Vagina (tissue), 2 donors: ENCODE measurements at places on chromosomes 6 and 20.

GRCh38 chr20:9407805-9408421 lies 106.5 kb upstream of the LAMP5 start:
- no peaks in the 10 kb centered on the region for H3K27me3 ChIP-seq
- no peak overlapping the region for H3K27ac ChIP-seq
- no peak for DNase-seq
- no peaks in the 10 kb centered on the region for H3K36me3 ChIP-seq
- H3K4me1 ChIP-seq: no peaks in the 10 kb centered on the region

GRCh38 chr20:42095221-42095620 lies 477.0 kb upstream of the CHD6 start:
- no peak for DNase-seq
- no peak overlapping the region for H3K4me3 ChIP-seq
- no peaks in the 10 kb centered on the region for H3K27me3 ChIP-seq
- no peaks in the 10 kb centered on the region for H3K36me3 ChIP-seq

DNA sequence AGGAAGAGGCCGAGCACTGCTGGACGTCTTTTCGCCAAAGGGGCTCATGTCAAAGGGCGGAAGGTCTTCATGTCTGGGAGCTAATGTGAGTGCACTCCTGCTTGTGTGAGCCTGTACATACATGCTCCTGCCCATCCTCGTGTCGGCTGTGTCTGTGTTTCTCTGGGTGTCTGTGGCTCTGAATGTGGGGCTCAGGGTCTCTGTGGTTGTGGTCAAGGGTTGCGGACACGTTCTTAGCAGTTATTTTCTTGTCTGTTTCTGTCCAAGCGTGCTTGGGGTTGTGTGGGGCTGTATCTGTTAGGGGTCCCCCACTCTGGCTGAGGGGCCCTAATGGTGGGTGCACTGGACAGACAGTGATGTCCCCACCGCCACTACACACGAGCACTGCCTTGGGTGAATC lies 2.9 kb downstream of the AVP start:
- H3K36me3 ChIP-seq: no peaks in the 10 kb centered on the region
- no peak overlapping the region for H3K27ac ChIP-seq
- no peak overlapping the region for H3K4me3 ChIP-seq
- H3K4me1 ChIP-seq: peaks cover 25% of the 10 kb centered on the region

- peaks cover 18% of the 10 kb centered on the region for H3K4me1 ChIP-seq
- no peaks in the 10 kb centered on the region for H3K27me3 ChIP-seq
- H3K27ac ChIP-seq: peak overlapping the region; percentile 95
- no peak for DNase-seq
Measured at GRCh38 chr6:7108196-7108963, 619 bp downstream of the RREB1 start.

GRCh38 chr20:4101910-4102309 lies 86.6 kb upstream of the RNF24 start:
- no peak overlapping the region for H3K27ac ChIP-seq
- DNase-seq: no peak
- H3K4me3 ChIP-seq: no peak overlapping the region
- no peaks in the 10 kb centered on the region for H3K27me3 ChIP-seq
- no peaks in the 10 kb centered on the region for H3K36me3 ChIP-seq

DNA sequence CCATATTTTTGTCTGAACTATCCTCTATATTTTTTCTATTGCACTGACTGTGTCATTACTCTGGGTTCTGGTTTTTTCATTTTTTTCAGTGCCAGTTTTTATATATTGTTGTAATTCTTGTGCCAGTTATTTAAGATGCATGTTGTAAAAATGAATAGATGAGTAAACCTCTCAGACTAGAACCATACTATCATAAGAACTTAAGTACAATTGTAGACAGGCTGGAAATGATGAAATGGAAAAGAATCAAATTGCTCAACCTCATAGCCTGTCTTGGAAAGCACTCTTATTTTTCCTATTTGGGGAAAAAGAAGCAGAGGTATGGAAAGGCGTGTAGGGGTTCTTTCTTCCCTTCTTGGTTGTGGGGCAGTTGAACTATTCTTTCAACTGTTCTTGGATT lies 30.2 kb downstream of the PANK2 start:
- no peaks in the 10 kb centered on the region for H3K27me3 ChIP-seq
- H3K27ac ChIP-seq: no peak overlapping the region
- H3K4me3 ChIP-seq: no peak overlapping the region
- peaks cover 11% of the 10 kb centered on the region for H3K4me1 ChIP-seq
- H3K36me3 ChIP-seq: peaks cover 57% of the 10 kb centered on the region

DNA sequence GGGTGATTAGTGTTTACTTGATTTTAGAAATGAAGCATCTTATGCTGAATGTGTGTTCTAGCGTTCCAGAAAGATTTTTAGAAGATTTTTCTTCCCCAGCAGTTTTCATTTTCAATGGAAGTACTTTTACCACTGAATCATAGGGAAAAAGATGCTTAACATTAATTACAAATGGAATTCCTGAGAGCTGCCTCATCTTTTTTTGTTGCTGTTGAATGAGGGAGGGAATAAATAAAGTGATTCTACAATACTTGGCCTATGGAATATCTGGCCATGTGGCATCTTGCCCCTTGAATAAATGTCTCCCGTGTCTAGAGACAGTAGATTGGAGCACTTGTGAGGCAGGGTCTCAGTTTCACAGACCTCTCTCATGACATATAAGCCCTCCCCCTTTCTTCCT lies 44.1 kb upstream of the SLC22A1 start:
- peaks cover 77% of the 10 kb centered on the region for H3K36me3 ChIP-seq
- H3K27me3 ChIP-seq: no peaks in the 10 kb centered on the region
- no peak overlapping the region for H3K27ac ChIP-seq
- DNase-seq: no peak
- no peaks in the 10 kb centered on the region for H3K4me1 ChIP-seq
- no peak overlapping the region for H3K4me3 ChIP-seq

DNA sequence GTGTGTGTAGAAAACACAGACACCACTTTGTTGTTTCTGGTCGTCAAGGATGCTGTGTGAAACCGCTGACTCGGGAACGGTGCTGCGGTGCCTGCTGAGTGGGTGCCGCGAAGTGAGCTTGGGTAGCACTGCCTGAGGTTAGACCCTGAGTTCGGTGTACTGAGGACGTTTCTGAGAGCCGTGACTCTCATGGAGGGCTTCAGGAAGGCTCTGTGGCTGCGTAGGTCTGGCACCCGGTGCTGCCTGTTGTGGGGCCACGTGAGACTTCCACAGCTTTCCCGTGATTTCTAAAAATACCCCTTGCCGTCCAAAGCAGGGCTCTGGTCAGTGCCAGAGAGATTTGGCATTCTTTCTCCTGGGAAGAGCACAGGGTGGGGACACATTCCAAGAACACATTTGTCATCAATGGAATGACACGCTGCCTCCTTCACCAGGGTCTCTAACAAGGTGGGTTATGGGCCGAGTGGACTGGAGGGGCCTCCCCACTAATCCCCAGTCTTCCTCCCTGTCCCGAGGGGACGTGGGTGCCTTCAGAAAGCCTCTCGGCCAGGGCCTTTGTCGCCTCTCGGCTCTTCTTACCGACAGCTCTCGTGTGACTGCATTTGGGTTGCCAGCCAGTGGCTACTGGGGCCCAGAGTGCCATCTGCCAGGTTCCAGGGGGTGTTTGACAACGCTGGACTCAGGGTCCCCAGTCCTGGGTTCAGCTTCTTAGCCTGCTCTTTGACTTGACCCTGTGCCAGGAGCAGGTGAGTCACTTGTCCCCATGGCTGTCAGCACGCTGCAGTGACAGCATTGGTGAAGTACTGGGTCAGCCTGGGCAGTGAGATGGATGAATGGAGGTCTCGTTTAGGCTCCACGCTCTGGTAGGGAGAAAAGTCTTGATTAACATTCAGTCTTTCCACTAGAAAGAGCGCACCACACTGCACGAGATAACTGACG lies 62.2 kb downstream of the SYNJ2 start:
- peaks cover 45% of the 10 kb centered on the region for H3K4me1 ChIP-seq
- peak overlapping the region; percentile 59 for H3K27ac ChIP-seq
- no peaks in the 10 kb centered on the region for H3K36me3 ChIP-seq
- no peak overlapping the region for H3K4me3 ChIP-seq

- no peak overlapping the region for H3K27ac ChIP-seq
- H3K27me3 ChIP-seq: no peaks in the 10 kb centered on the region
- H3K4me1 ChIP-seq: peaks cover 13% of the 10 kb centered on the region
- H3K36me3 ChIP-seq: no peaks in the 10 kb centered on the region
Measured at GRCh38 chr6:104603108-104603745, 256.5 kb downstream of the HACE1 start.
